ENCODE measurements at places on chromosomes 5 and 9.
A peak's percentile ranks its signal among the peaks of the same experiment; 100 is the strongest.

DNA sequence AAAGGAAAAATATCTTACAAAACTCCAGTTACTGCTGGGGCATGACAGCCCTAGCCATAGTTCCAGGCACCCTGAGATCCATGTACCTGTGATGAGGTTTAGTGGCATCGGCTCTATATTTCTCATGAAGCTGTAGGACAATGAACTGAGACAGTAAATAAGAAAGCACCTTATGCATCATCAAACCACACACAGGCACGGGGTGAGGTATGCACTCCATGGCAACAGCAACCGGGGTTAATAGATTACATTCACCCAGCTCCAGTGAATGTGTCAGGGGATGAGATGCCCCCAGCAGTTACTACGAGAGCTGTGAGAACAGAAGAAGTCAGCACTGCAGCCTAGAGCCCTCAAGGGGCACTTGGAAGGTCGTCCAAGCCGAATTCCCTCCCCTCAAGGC is 162.0 kb upstream of the S1PR3 start:
- DNase-seq: peak; percentile 30

DNA sequence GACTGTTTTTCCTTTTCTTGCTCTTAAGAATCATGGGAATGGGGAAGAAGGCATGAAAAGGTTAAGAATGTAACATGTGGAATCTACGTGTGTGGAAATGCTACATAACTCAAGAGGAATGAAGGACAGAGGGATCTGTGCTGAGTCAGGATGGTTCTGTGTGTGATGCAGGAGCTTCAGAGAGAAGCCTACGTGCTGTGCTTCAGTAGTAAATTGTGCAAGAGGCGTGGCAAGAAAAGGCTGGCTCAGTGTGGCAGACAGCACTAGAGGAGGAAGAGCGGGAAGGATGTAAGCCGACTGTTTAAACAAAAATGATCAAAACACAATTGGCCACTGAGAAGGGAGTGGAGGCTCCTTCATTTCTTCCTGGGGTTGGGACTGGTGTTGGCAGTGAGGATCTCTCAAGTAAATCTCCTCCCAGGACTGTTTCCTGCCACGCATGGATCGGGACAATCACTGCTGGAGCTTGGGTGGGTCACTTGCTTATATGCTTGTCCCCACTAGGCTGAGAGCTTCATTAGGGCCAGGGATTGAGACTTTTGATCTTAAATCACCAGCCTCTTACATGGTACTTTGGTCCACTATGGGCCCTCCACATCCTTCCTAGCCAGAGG is 59.4 kb upstream of the BASP1 start:
- DNase-seq: no peak

GRCh38 chr9:6811436-6811835 is 53.7 kb downstream of the KDM4C start:
- no peak for DNase-seq

GRCh38 chr5:4054092-4054491 is 458.5 kb downstream of the IRX1 start:
- no peak for DNase-seq

DNA sequence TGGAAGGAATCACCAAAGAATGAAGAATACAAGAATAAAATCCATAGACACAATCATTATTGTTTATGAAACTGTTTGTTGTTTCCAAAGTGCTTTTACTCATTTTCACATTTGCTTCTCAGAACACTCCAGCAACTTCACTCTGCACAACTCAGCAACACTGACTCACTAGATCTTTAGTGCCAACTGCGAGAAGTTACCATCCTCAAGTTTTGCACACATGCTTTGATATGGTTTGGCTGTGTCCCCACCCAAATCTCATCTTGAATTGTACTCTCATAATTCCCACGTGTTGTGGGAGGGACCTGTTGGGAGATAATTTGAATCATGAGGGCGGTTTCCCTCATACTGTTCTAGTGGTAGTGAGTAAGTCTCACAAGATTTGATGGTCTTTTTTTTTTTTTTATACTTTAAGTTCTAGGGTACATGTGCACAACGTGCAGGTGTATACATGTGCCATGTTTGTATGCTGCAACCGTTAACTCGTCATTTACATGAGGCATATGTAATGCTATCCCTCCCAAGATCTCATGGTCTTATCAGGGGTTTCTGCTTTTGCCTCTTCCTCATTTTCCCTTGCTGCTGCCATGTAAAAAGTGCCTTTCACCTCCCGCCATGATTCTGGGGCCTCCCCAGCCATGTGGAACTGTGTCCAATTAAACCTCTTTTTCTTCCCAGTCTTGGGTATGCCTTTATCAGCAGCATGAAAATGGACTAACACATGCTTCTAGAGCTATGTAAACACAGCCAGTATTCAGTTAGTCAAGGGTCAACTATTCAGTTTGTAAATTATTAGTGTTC is 36.9 kb downstream of the CLINT1 start:
- peak; percentile 9 for DNase-seq

- DNase-seq: no peak
Observed at GRCh38 chr5:100828071-100828897, 74.8 kb downstream of the ST8SIA4 start.

DNA sequence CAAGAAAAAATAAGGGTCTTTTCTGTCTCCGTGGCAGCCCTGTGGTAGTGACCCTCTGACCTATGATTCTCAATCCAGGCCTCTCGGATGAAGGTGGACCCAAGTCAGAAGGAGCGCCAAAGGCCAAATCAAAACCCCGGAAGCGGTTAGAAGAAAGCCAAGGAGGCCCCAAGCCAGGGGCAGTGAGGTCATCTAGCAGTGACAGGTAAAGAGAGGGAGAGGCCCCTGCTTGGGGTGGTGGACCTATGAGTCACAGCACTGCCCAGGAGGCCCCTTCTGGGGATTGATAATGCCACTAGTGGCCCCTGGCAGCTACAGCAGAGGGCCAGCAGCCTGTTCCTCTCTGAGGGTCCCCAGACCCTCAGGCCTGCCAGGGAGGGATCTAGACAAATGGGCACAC is 6.4 kb upstream of the SLC2A8 start:
- DNase-seq: no peak

- DNase-seq: no peak
Observed at GRCh38 chr5:124655921-124656511, 90.4 kb downstream of the ZNF608 start.

GRCh38 chr9:131396626-131397025 is 2.7 kb downstream of the PRRC2B start:
- no peak for DNase-seq

GRCh38 chr9:38359297-38359653 is 33.2 kb upstream of the ALDH1B1 start:
- DNase-seq: no peak

DNA sequence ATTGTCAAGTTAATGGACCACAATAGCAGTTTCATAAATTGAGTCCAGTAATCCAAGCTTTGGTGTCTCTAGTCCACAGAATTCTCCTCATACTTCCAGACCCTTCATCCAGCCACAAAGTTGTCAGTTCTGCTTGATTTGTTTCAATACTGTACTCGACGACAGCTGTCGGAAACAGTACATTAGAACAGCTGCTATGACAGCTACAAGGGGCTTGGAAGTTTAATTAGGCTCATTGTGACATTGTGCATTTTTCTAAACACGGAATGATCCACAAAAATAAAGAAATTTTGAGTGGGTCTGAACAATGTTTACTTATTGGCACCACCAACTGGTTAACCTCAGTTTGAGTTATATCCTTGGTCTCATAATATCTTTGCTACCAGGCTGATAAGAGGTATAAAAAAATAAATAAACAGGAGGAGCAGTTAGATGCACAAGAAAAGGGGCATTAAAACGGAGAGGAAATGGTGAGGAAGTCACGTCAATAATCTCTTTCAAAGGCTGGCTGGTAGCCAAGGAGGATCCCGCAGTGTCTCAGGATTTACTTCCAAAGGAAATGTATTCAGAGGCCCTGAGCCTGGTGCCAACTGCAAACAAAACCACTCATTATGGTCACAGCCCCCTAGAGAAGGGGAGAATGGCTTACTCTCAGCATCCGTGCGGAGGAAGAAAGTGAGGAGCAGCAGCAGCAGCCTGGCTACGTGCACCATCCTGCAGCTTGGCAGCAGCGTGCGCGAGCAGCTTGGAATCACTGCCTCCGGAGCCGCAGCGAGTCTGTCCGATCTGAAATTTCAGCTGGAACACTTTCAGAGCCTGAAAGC is 933.8 kb upstream of the DMAC1 start:
- no peak for DNase-seq

- no peak for DNase-seq
Observed at GRCh38 chr5:178404987-178405386, 172.4 kb upstream of the PHYKPL start.

DNA sequence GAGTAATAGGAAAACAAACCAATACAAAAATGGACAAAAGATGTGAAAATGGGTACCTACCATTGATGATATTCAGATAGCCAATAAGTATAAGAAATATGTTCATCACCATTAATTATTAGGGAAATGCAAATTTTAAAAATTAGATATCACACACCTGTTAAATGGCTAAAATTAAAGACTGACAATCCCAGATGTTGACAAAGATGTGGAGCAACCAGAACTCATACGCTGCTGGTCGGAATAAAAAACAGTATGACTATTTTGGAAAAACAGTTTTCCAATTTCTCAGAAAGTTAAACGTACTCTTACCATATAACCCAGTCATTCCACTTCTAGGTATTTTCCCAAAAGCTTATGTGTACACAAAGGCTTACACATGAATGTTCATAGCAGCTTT is 27.1 kb downstream of the TMEM267 start:
- DNase-seq: no peak

- DNase-seq: no peak
Observed at GRCh38 chr9:85168412-85168811, 498.9 kb downstream of the NTRK2 start.

GRCh38 chr9:69193685-69194032 is 19.6 kb downstream of the TJP2 start:
- no peak for DNase-seq

GRCh38 chr9:130321539-130321938 is 56.0 kb downstream of the HMCN2 start:
- no peak for DNase-seq

- no peak for DNase-seq
Observed at GRCh38 chr5:146076455-146076854, 28.9 kb downstream of the PLAC8L1 start.

DNA sequence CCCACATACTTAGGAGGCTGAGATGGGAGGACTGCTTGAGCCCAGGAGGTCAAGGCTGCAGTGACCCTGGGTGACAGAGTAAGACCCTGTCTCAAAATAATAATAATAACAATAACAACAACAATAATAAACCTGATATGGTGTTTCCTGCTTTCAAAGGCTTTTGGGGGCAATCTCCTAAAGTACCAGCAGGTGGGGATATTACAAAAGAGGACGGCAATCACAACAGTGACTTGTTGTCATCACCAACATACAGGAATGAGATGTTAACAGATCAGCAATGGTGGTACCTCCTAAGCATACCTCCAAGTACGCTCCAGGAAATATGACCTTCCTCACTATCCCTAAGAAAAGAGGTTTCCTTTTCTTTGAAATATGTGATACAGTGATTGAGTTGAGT is 91.1 kb upstream of the RNF180 start:
- DNase-seq: no peak

- no peak for DNase-seq
Observed at GRCh38 chr5:117701062-117701461, 1126.4 kb upstream of the SEMA6A start.

GRCh38 chr9:134178394-134178767 is 14.0 kb upstream of the RNU6ATAC start:
- no peak for DNase-seq

DNA sequence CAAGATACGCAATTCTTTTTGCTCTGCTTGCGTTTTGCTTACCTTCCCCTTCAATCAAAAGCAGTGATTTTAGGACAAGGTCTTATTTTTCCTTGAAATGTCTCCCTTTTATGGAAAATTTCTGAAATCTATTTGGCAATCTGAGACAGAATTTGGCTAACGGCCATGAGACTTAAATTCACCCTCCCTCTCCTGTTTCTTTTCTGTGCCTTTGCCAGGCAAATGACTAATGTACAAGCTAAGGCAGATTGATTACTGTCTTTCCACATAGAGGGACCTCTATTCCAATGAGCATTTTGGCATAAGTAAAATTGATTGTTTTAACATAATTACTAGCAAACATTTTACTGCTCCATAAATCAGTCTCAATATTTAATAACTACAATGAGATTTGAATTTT is 31.7 kb downstream of the FAM81B start:
- DNase-seq: no peak

DNA sequence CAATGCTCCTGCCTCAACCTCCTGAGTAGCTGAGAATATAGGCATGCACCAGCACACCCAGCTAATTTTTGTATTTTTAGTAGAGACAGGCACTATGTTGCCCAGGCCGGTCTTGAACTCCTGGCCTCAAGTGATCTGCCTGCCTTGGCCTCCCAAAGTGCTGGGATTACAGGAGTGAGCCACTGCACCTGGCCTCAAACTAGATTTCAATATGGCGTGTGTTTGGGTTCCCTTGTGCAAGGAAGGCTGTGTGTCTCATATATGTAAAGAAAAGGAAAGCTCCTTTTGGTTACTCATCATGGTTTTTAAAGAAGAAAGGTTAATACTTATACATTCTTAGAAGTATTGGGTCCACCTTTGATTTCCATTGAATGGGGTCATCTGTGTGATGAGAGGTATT is 70.7 kb downstream of the ANKRD33B start:
- no peak for DNase-seq

DNA sequence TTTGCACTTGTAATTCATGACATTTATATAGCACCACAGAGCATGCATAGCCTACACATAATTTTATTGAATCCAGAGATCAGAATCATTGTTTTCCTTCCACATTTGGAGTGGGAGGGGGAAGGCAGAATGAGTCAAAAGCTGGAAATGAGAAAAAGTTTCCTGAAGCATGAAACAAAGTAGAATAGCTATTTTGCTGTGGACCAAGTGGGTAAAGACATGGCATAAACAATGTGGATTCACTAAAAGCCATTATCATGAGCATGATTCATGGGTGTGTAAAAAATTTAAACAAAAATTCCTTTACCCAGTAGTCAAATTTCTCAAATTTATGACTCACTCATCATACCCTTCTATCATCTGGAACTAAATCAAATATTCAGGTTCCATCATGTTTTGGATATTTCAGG is 97.9 kb downstream of the YIPF5 start:
- no peak for DNase-seq

DNA sequence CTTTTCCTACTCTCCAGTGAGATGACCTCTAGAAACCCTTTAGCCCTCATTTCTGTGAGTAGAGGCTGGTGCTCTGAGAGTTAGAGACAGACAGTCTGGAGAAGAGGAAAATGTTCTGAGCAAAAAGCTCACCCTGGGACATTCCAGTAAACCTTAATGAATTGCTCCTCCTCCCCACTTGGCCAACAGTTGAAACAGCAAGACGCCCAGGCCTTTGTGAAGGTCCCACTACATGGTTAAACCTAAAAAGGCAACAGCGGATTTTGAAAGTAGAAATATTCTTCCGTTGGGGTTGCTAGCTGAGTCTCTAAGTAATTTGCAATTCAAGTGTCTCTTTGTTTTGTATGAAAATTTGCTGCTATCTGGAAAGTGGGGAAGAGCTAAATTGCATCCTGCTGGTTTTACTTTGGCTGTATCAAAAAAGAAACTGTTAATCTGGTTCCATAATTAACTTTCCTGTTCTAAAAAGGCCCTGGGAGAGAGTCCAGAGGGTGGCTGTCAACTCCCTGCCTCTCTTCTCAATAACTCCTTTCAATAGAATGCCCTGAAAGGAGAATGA is 63.8 kb downstream of the ATP10B start:
- DNase-seq: no peak

Measured in stimulated activated CD8-positive, alpha-beta memory T cell treated with anti-CD3 and anti-CD28 coated beads, Interleukin-7, amount 100 ng/mL, for 48 hours (primary cell).